ENCODE measurements at places on chromosomes 2 and 18.
A peak's percentile ranks its signal among the peaks of the same experiment; 100 is the strongest.

DNA sequence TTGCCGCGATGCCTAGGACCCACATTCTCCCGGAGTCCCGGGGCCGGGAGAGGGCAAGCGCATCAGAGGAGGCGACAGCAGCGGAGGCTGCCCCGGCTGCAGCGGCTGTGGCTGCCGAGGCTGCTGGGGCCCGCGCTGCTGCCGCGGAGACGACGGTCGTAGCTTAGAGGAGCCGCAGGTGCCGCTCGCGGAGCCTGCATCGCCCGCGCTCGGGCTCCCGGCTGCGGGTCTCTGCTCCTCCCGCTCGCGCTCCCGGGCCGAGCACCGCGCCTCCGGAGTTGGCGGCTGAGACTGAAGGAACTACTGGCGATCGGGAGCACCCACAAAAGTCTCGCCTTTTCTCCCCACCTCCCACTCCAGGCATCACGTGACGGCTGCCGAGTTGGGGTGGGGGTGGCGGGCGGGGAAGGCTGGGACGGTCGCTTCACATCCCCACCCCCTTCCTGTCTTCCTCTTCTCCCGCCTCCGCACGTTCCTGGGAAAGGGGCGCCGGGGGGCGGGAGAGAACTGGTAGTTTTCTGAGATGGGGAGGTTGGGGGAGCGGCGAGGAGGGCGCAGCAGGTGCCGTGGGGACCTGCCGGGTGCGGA lies at the start of gene LYPD1:
TSS of gene LYPD1 (minus strand) at position 298 of the 588 bp plus-strand sequence. CDS start at position 25, 273 bp downstream.
- no peak for DNase-seq

GRCh38 chr2:177602611-177603164 lies 210.1 kb downstream of the AGPS start:
- peak; percentile 18 for DNase-seq

DNA sequence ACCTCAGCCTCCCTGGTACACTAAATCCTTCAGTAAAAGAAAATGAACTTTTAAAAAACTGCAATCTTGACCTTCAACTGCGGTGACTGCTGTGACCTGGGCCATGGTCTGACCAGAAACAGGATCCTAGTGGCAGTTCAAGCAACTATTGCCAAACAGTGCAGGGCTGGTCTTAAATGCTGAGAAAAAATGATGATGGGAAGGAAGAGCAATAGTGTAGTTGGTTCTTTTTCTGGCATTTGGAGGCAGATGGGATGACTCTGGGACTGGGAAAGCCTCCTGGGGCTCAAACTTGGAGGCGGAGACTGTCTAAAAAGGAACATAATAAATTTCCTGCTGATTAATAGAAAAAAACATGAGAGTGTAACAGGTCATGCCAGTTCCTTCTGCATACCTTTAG lies 45.4 kb downstream of the CHN1 start:
- no peak for DNase-seq

- no peak for DNase-seq
Observed at GRCh38 chr2:69017835-69018234, 4.9 kb downstream of the ANTXR1 start.

DNA sequence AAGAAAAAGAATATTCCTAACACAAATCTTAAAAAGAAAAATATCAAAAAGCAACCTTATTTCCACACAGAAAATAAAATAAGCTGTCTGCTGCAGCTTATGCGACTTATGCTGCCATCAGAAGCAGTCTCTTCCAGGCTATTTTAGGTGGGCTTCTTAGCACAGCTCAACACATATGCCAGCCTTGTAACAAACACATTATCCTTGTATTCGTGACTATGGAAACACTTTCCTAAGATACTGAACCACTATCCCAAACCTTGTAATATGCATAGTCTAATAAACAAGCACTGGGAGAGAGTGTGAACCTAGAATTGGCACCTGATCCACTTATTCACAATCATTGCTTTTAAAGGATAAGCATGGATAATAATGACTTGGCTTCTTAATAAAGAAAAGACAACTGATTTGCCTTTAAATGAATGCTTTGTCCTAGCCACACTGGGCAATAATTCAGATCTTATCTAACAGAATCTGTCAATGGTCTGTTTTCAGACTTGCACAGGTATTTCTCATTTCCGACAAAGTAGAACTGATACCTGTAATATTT lies 40.0 kb upstream of the RNU4ATAC start:
- DNase-seq, result no peak

GRCh38 chr2:64745562-64745961 lies 91.8 kb upstream of the SERTAD2 start:
- no peak for DNase-seq

DNA sequence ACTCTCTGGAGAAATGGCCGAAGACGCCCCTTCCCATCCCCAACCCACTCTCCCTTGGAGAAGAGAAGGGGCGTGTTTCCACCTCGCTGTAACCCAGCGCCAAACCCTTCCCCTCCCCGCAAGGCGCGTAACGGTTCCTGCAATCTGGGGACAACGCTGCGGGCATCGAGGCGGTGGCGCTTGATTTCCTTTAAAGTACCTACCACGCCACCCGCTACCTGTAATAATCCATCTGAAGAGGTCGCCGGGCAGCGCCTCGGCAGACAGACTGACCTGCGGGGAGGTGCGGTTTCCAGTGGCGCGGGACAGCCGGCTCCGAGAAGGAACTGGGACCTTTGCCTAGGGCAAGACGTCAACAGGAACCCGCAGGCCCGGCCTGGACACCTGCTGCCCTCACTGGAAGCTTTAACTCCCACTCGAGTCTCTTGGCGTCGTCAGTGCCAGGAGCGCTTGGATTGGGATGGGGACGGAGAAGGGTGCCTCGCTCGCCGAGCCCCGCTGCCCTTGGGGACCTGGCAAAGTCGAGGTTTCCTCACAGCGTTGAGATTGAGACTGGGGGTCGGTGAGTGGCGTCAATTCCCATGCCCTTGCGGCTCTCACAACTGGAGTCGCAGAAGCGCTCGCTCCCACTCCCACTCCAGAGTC lies at the start of gene CYP1B1:
TSS of gene CYP1B1 (minus strand) at position 645 of the 645 bp plus-strand sequence. CDS start 763 bp downstream, outside the sequence.
- no peak for DNase-seq

DNA sequence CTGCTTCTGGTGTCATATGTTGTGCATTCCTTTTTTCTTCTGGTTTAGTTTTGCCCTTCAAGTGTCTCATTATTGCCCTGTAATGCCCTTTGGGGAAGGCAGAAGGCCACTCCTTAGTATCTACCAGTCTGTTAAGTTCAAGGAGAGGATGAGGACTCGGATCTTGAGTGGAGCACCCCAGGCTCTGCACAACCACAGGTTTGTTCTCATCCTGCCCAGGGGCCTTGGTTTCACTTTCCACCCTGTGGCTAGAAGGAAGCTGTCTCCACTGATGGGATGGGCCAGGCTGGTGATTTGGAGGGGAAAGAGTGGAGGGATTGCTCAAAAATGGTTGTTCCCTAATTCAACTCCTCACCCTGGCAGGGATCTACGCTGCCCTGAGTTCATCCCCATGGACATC lies 30.2 kb upstream of the RAB11FIP5 start:
- no peak for DNase-seq

DNA sequence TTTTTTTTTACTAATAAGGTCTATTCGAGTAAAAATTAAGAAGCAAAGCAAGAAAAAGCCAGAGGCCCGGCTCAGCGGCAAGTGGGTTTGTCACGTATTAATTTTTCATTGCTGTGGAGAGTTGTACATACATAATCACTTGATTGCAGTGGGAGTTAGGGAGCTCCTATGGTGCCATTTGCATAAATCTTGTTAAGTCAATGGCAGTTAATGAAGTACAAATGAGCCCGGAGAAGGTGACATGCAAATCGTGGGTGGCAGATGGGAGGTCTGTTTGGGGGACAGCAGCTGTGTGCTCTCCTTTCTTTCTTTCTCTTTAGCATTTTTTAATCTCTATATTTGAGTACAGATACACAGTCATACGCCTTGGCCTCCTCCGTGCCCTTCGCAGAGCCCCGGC lies 317.0 kb downstream of the AGAP1 start:
- no peak for DNase-seq

GRCh38 chr2:69744456-69744855 lies 2.5 kb downstream of the ANXA4 start:
- DNase-seq, result no peak

DNA sequence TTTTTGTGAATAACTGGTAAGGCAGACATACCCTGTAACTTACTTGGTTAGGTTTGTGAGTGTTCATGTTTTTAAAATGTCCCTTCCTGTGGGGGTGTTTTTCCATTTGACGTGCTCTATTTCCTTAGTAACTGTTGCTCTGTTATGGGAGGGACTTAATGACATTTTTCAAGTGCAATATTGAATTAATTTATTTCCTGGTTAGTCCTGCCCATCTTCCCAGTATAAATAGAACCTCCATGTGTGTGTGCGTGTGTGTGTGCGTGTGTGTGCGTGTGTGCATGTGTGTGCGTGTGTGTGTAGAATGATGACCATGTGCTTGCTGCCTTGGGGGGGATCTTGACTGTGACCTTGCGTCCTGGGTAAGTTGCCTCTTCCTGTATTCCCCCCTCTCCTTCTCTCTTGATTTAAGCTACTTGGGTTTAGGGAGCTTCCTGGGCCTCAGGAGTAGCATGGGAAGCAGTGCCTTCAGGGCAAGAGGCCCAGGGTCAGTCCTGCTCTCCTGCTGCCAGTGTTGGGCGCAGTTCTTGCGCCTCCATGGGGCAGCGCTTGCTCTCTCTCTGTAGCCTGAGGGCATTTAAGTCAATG lies 163.9 kb downstream of the LDLRAD4 start:
- no peak for DNase-seq

DNA sequence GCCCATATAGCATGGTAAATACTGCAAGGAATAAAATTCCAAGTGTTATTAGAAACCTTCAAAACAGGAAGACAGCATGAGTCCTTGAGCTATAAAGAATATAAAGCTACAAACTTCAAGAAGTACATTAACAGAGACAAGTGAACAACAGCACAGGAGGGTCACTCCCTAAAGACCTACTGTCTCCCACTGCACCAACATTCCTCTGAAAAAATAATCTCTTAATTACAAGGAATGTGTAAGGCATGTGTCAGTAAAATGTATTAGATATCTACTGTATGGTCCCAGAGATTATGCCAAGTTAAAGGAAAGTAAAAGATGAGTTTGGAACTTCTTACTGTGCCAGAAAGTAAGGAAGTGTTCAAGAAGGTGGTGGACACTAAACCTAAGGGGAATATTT lies 29.9 kb downstream of the SUMO1 start:
- DNase-seq, result no peak

DNA sequence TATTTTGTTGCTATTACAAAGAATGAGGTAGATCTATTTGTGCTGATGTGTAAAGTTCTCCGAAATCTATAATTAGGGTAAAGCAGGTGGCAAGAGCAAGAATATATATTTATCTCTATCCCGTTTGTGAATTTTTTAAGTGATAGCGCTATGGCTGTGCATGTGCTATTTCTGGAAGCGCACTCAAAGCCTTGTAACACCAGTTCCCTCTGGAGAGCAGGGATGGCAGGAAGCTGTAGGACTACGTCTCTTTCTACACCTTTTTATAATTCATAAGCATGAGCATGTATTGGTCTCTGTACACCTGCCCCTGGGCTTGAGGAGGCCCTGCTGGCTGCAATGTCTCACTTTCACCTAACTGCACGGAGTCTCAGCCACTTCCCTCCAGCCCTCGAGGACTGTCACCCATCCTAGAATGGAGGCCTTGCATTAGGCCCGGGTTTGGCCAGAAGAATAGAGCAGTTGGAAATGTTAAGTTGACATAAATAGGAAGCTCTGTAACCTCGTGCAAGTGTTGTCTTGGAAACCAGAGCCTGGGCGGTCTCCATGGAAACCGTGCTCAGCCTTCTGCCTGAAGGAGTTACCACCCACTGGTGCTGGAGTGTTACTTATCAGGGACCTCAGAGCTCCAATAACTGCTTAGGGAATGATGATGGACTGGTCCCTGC lies 20.9 kb downstream of the ITM2C start:
- no peak for DNase-seq

DNA sequence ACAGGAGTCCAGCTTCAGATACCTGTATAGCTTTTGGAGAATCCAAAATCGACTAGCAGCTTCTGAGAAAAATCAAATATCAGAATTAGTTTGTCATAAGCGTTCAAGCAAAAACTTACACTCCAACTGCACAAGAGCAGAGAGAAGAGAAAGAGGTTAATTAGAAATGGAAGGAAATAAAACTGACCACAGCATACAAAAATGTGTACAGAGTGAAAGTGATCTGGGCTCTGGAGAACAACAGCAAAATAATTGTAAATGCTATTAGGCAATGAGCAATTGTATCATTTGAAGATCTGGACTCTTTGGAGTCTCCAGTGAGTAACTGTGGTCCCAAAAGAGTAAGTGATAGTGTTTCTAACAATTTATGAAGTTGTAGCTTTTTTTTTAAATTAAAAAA lies 867.3 kb downstream of the TRIB2 start:
- DNase-seq, result no peak

GRCh38 chr2:39470580-39470979 lies 33.5 kb upstream of the MAP4K3 start:
- DNase-seq, result no peak

DNA sequence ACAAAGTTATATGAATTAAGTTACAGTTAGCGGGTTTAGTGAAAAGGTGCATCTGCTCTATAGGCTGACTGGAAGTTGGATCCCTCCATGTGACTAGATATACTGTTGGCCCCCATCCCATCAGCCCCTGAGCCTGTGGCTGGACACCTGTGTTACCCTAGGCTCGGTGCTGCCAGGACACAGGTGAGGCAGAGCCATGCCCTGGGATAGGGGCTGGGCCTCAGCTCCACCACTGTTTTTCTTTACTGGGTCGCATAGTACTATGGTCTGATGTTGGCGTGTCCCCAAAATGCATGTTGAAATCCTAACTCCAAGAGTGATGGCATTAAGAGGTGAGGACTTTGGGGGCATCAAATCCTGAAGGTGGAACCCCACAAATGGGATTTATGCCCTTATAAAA lies 638.6 kb upstream of the ID2 start:
- no peak for DNase-seq

DNA sequence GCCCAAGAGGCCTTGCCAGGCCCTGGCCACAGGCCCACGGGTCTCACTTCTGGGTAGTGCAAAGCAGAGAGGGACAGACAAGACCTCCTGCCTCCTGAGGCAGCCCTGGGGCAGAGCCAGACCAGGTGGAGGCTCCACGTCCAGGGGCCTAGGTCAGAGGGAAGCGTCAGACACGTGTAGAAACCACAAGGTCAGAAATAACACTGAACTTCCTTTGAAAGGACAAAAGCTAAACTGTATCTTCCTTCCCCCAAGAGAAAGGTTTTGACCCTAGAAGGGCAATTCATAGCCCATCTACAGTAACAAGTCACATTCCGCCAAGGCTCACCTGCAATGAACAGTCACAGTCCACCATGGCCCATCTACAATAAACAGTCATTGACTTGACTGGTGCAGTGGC lies 17.9 kb downstream of the SDC1 start:
- DNase-seq, result no peak

DNA sequence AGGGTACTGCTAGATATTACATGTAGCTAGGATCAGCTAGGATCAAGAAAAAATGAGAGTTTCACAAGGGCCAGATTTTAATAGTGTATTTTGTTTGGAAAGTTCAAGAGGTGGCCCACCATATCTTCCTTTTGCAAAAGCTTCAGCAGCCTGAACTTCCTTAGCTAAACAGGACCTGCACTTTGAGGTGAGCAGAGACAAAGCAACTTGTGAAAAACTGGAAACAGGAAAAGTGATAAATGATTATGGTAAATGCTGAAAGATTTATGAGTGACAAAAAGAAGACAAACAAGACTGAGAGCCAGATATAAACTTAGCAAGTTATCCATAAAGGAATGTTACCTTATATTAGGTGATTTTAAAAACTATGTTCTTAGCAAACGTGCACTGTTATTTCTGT lies 123.6 kb downstream of the ZNF521 start:
- DNase-seq, result no peak

Measured in urothelium cell line (cell line).